CD4-positive, CD25-positive, alpha-beta regulatory T cell (primary cell): ENCODE measurements at places on chromosomes 5 and 9.

DNA sequence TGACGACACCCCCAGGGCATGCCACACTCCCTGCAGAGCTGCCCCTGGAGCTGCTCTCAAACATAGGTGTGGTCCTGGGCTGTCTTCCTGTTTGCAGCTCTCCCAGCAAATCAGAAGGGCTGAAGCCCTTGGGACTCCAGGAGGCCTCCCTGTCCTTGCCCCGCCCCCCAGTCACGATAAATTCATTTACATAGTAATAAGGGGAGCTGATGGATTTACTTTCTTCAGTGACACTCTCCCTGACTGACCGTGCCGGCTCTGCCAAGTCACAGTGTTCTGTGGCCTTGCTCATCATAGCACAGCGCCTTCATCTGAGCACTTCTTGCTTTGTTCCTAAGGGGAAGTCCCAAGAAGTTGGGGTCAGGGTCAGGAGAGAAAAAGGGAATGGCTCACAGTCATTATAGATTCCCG is 121.4 kb downstream of the ENC1 start:
- no peak for DNase-seq

- no peak for DNase-seq
Observed at GRCh38 chr5:177234841-177235240, 68.7 kb downstream of the RAB24 start.

DNA sequence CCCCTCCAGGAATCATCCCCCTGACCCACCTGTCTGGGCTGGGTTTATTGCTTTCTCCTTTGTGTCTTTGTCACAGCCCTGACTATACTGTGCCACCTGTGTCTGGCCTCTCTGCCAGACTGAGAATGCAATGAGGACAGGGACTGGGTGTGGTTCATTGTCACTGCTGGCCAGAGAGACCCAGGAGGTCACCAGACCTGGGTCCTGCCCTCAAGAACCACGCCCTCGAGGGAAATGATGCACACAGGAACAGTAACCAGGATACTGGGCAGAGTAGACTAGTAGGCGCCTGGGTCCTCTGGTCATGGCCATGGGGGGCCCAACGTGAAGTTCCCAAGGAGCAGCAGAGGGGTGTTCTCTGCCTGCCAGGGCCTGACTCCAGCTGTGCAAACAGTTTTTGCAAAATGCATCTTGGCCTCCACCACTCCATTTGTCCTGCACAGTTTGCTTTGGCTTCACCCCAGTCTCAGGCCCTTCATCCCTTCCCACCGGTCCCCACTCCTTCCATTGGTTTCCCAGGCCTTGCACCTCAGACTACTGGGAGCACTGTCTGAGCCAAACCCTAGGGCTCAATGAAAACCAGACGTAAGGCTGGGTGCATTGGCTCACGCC is 17.8 kb downstream of the RGS3 start:
- no peak for DNase-seq

- no peak for DNase-seq
Observed at GRCh38 chr9:105901514-105902109, 207.3 kb downstream of the TMEM38B start.

- no peak for DNase-seq
Observed at GRCh38 chr9:77725046-77725694, 77.0 kb upstream of the GNA14 start.

DNA sequence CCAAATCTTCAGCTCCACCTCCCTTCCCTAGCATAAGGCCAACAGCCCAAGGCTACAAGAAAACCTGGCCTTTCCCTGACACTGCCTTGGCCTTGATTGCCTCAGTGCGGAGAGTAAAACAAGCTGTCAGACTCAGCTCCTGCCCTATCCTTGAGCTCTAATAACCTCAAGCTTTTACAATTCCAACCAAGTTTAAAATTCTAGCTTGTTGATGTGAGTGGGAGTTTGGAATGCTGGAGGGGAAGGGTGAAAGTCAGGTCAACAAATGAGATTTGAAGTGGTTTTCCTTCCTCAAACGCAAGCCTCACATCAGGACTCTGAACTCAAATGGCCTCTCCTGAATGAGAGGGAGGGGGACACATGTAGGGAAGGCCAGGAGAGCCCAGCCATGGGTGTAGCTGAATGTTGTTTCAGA is 197.0 kb upstream of the VLDLR start:
- no peak for DNase-seq

DNA sequence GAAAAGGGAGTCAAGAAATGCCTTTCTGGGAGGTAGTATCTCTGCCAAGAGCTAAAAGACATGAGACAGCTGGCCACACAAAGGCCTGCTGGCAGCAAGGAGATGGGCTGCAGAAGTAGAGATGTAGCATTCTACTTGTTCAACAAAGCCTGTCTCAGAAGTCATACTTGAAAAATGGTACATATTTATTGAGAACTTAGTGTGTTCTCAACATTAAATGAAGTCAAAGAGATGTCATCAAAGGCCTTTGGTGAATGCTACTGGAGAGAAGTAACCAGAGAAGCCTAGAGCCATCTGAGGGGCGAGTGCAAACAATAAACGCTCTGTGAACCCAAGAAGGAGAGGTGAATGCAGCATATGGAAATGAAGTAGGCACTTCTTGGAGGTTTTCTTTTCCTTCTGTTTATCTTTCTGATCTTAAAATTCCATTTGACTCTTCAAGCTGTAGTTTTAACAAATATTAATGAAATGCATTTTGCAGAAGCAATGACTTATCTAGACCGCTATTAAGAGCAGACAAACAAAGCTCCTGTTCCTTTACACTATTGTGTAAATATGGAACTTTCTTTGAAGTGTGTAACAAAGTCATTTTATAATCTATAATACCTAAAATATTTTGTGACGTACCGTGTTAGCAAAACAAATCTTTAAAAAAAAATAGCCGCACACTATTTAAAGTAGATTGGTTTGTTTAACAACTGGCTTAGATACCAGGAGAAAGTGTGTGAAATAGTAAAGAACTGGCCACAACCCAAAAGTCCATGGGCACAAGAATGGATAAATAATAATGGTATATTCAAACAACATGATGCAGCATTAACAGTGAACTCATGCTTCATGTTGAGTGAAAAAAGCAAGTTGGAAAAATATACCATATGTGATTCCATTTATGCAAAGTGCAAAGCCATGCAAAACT is 70.2 kb downstream of the ZNF608 start:
- DNase-seq = no peak

DNA sequence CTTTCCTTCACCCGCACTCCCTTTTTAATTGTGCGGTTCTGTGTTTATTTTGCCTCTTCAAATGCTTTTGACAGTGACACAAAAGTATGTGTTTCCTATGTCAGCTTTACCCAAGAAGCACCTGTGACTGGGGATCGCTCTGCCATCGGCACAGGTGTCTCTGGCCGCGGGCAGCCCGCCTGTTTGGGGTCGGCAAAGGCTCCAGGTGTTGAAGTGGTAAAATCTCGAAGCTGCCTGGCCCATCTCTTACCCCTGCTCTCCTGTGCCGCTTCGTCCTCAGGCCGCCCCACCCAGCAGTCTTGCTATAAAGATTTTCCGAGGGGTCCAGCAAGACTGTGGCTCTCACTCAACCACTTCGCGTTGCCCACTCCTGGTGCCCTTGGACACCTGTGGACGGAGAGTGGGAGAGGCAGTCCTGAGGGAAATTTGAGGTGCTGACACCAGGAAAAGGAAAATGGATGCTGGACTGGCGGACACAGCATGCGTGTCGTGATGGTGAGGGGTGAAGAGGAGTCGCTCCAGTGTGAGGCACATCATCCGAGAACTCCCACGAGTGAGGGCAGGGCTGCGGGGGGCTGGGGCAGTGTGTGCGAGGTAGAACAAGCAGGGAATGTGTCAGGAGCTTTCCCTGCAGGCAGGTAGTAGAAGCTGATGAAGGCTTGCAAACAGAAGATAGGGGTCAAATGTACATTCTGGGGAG is 29.1 kb upstream of the CEP72 start:
- no peak for DNase-seq

DNA sequence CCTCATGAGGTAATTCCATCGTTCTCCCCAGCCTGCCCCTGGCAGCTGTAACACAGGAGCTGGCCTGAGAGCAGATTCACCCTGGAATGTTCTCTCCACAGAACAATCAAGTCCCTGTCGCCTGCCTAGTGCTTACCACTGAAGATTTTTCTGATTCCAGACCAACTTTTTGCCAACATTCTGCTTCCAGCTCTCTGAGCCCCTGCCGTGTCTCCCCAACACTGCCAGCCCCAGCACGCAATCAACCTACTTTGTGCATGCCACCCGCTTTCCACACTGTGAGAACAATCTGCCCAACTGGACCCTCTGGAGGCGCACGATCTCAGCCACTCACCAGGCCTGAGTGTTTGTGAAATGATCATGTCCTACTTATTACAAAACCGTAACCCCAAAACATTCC is 62.6 kb downstream of the PSMB7 start:
- no peak for DNase-seq

DNA sequence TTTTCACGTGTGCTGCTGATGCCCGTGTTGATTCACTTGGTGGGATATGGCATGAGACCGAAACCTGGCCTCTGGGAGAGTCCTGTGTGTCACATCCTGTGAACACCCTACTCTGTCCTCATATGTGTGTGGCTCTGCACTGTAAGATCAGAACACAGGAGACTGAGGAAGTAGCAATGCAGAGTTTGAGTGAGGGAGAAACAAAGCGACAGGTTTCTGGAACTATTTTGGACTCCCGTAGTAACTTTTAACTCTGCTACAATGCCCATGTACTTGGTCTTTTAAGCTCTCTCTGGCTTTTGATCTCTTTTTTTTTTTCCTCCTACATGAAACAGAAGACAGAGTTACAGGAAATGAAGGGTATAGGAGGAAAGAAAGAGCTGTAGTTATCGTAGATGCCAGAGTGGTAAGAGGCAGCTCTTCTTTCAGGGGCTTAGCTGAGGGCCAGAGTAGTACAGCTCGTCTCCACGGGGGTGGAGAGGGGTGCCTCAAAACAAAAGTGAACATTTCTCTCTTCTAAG is 26.6 kb downstream of the GRAMD2B start:
- peak; percentile 59 for DNase-seq

DNA sequence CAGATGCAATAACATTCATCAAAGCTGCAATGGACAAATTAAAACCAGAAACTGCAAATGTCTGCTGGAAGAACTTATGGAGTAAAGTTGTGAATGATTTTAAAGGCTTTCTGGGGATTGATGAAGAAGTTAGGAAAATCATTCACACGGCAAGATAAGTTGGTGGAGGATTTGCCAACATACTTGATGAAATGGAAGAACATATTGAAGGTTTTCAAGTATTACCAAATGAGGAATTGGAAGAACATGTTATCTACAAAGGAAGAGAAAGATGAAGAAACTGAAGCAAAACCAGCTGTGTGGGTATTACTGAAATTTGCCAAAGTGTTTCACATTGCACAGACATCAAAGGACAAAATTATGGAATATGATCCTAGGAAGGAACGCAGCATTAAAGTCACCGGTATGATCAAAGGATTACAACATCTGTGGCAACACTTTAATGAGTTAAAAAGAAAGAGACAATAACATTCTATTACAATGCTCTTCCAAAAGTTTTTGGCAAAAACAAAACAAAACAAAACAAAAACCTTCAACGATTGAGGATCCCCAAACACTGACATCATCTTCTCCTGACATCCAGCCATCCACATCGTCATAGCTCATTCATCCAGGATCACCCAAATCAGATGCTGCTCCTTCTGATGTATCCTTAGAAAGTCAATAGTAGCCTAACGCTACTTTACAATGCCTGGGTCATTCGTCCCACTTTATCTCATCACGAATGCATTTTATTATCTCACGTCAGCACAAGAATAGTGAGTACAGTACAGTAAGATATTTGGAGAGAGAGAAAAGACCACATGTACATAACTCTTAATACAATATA is 61.3 kb upstream of the SMC5 start:
- no peak for DNase-seq

GRCh38 chr5:158265346-158265745 is 406.4 kb upstream of the CLINT1 start:
- no peak for DNase-seq

- no peak for DNase-seq
Observed at GRCh38 chr5:150637245-150638052, 3.0 kb upstream of the SYNPO start.

DNA sequence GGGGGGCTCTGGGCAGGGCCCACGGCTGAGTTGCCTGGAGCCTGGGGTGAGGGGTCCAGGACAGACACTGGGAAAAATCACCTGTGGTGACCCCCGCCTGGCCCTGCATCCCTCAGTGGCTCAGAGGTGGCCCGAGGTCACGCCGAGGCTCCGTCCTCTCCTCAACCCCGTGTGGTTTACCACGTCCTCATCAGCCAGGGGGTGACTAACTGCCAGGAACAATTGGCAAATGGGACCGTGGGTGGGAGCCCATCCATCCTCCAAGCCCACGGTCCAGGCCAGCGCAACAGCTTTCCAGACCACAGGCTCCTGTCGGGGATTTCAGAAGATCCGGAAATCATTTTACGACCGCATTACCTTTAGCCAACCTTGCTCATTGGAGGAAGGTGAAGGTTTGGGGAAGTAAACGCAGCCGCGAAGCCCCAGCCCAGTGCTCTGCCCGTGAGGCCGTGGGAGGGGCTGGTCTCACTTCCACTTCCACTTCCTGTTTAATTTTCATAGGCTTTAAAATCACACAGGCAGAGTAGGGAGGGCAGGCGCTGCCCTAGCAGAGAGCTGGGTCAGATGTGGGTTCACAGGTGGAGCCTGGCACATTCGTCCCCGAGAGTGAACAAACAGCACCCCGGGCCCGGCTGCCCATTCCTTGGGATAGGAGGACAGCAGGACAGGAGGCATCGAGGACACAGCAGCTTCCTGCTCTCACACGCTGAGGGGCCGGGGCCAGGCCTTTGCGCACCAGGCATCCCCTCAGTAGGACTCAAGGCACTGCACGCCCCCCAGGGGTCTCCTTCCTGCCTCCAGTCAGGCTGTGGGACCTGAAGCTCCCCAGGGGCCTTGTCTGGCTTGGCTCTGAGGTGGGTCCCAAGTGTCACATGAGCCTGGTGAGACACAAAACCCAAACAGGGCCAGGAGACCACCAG is 19.8 kb upstream of the SLC9A3 start:
- peak; percentile 87 for DNase-seq

- DNase-seq = no peak
Observed at GRCh38 chr9:95966306-95966705, 90.8 kb downstream of the ERCC6L2 start.

GRCh38 chr5:15044521-15044920 is 172.9 kb upstream of the ANKH start:
- DNase-seq = no peak

DNA sequence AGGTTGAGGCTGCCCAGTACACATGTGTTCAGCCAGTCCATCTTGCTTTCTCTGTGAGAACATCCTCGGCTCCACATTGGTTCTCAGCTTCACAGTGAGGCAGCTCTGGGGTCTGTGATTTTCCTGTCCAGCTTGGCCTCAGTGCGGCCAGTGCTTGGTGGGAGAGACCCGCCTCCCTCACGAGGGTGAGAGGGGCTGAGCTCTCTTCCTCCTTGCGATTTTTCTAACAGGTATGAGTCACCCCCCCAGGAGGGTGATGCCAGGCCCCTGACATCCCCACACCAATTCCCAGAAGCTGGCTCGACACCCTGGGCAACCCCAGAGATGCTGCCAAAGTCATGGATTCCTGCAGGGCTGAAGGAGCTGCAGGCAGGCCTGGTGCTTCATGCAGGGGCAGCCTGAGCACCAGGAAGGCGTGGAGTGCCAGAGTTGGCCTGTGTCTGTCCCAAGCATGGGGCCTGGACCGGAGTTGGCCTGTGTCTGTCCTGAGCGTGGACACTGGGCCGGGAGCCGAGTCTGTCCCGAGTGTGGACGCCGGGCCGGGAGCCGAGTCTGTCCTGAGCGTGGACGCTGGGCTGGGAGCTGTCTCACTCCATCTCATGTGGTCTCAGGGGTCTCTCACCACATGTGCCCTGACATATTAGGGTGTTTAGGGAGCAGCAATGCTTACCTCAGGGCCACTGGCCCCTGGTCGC is 408.6 kb upstream of the IRX4 start:
- DNase-seq = no peak
